ENCODE measurements at places on chromosomes 3 and 15.
A peak's percentile ranks its signal among the peaks of the same experiment; 100 is the strongest.

- peak; percentile 75 for DNase-seq
Observed at GRCh38 chr3:187013159-187013716, 82.9 kb downstream of the ST6GAL1 start.

- DNase-seq = no peak
Observed at GRCh38 chr3:169399068-169399467, 264.4 kb downstream of the MECOM start.

- peak; percentile 13 for DNase-seq
Observed at GRCh38 chr3:153166206-153166605, 4.2 kb downstream of the RAP2B start.

- DNase-seq = peak; percentile 36
Observed at GRCh38 chr3:44476181-44476611, 1.3 kb downstream of the ZNF445 start.

GRCh38 chr3:41768363-41768762 is 193.5 kb downstream of the ULK4 start:
- no peak for DNase-seq

DNA sequence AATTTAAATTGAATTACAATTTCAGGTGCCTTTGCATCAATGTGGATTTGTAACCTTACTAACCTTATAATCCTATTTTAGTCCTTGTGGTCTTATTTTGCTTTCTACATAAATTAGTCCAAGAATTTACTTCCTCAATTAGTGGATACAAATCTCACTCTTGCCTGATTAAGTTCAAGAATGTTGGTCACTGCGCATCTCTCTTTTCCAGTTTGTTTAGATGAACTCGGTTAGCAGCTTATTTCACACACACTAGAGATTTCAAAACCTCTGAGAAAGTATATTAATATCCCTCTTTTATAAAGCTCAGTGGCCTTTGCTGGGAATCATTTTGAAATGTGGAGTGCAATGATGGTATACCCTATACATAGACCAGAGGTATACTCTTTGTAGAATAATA is 243.4 kb downstream of the DTWD1 start:
- no peak for DNase-seq

Data from suppressor macrophage (primary cell).